ENCODE measurements at places on chromosomes 4 and X.
A peak's percentile ranks its signal among the peaks of the same experiment; 100 is the strongest.

DNA sequence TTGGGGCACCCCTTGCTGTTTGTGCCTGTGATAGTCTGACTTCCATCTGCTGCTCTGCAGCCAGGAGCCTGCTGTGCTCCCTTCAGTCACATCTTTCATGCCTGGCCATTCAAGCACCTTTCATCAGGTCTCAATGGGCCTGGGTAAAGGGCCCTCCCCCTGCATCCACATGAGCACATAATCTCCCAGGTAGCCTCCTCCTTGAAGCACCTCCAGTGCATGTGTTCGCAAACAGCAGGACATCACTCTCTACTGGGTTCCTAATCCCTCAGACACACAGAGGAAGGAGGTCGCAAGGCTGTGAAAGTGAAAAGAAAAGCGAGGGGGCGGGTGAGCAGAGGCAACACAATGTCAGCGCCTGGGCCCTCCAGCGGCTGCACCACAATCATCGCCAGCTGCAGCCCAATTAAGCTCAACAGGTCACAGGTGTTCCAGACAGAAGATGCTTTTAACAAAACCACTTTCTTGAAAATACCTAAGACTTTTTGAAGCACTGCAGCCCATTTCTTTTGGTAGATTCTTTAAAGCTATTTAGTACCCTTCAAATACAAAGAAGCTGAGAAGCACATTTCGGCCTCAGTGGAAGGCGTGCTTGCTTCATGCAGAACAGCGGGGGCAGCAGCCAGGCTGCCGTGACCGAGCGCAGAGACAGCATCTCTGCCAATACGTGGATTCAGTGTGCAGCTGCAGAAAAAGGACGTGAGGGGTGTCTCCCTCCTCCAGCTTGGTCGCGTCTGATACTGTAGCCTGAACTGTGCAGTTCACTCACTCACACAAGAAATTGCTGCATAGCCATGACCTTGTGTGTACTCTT is 92.2 kb upstream of the SPRY1 start:
- no peaks in the 10 kb centered on the region for H3K27me3 ChIP-seq
- H3K36me3 ChIP-seq: no peaks in the 10 kb centered on the region
- H3K4me3 ChIP-seq: no peak overlapping the region
- no peak overlapping the region for H3K27ac ChIP-seq
- no peaks in the 10 kb centered on the region for H3K4me1 ChIP-seq

DNA sequence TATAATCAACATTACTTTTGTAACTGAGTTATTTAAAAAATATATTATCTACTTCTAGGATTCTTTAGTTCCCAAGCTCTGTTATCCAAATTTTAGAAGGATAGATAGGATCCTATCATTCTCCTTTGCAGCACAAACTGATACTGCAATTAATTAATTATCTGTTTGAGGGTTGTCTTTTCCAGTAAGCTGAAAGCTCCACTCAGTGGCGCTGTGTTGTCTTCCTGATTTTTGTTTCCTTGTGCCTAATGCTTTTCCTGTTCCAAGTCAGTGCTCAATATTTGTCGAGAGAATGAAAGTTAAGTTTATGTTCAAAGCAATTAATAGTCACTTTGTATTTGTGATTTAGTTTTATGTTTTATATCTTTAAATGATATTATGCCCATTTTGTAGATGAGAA is 107.4 kb upstream of the ANK2 start:
- H3K36me3 ChIP-seq: no peaks in the 10 kb centered on the region
- H3K27ac ChIP-seq: no peak overlapping the region
- no peaks in the 10 kb centered on the region for H3K27me3 ChIP-seq
- no peaks in the 10 kb centered on the region for H3K4me1 ChIP-seq

DNA sequence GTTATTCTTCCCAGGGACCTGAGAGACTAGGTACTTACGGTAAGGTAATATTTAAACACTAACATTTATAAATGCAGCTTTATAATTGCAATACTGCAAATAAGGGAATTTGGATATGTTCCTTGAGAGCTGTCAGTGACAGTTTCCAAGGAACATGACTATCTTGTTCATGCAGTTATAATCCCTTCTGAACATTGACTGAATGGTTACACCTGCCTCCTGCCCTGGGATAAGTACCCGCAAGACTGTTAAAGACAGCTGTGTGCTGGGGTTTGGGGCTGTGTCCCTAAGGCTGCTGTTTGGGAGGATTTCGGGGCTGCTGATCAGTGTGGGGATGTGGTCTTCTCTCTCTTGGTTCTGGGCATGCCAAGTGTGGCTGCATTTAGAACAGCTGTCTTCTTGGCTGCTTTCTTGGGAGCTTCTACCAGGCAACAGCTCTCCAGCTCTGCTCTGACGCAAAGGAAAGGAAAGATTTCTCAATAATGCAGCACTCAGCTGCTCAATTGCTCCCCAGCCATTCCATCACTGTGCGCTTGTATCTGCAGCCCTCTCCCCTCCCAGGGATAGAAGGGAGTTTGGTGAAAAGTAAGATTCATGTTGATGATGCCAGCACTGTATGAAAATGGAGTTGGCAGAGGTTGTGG is 298.8 kb upstream of the TAPT1 start:
- no peaks in the 10 kb centered on the region for H3K4me1 ChIP-seq
- no peak overlapping the region for H3K27ac ChIP-seq

DNA sequence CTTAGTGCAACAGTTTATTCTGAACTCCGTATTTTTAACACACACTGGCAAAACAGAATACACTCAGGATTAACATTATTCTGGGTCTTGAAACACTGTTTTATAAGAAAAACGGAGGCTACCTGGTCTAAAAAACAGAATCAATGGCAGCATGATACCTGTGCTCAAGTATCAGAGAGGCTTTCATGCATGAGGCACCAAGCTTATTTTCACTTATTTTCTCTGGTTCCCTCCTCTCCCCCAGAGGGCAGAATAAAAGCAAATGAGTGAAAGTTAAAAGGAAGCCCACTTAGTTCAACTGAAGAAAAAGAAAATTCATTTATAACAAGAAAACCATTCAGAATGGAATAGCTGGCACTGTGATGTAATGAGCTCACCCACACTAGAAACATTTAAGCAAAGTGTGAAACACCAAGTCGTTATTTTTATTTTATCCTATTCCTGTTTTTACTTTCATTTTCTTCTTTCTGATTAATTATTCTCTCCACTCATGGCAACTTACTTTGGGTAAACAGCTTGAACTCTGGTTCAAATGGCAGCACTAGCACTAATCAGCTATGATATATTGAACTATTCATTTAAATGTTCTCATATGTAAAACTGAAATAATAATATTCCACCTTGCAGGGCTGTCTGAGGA is 211.8 kb downstream of the PPP3CA start:
- H3K4me1 ChIP-seq: peaks cover 2% of the 10 kb centered on the region
- H3K27ac ChIP-seq: no peak overlapping the region
- no peaks in the 10 kb centered on the region for H3K36me3 ChIP-seq
- no peaks in the 10 kb centered on the region for H3K27me3 ChIP-seq
- DNase-seq: no peak
- H3K4me3 ChIP-seq: no peak overlapping the region

GRCh38 chrX:45352611-45353010 is 151.9 kb upstream of the DIPK2B start:
- H3K27me3 ChIP-seq: no peaks in the 10 kb centered on the region
- no peak overlapping the region for H3K27ac ChIP-seq
- H3K36me3 ChIP-seq: no peaks in the 10 kb centered on the region
- DNase-seq: no peak
- no peak overlapping the region for H3K4me3 ChIP-seq
- no peaks in the 10 kb centered on the region for H3K4me1 ChIP-seq

DNA sequence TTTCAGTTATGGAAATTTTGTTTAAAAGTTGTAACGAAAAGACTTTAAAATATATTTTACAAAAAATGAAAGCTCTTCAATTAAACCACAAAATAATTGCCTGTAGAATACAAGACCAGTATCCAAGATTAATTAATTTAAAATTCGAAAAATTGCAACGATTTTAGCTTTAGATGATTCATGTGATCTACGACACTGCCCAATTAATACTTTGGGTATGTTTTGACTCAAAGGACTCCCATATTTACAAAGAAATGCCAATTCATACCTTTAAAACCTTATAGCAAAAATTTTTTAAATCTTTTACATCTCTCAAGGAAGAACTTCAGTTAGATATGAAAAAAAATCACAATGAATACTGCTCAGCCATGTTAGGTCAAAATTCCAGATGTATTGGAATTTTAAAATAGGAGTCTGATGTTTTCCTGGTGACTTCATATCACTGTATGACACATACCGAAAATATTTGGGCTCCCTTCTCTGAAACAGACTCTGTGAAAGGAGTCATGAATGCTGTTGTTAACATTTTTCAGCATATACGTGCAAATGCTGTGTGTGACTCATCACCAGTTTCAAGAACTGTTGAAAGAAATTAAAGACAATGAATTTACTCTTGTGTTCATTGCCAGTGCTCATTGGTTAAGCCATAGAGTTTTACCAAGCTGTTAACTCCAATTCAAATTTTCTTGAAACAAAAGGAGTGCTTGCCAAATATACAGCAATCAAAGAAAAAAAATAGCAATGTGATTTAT is 13.8 kb upstream of the SMS start:
- H3K4me3 ChIP-seq: no peak overlapping the region
- H3K27ac ChIP-seq: peak overlapping the region; percentile 22
- DNase-seq: no peak
- H3K27me3 ChIP-seq: no peaks in the 10 kb centered on the region
- no peaks in the 10 kb centered on the region for H3K4me1 ChIP-seq

GRCh38 chr4:54838301-54838700 is 180.5 kb downstream of the KIT start:
- DNase-seq: no peak
- no peak overlapping the region for H3K27ac ChIP-seq
- no peak overlapping the region for H3K4me3 ChIP-seq
- no peaks in the 10 kb centered on the region for H3K4me1 ChIP-seq
- H3K27me3 ChIP-seq: no peaks in the 10 kb centered on the region

- H3K4me3 ChIP-seq: peak overlapping the region; percentile 7
- H3K27ac ChIP-seq: no peak overlapping the region
- no peak for DNase-seq
- no peaks in the 10 kb centered on the region for H3K36me3 ChIP-seq
- H3K27me3 ChIP-seq: no peaks in the 10 kb centered on the region
These were observed 2108.9 kb upstream of the TENM3 start for GRCh38 chr4:180134091-180134866.
